Naive thymus-derived CD8-positive, alpha-beta T cell (primary cell): ENCODE measurements at places on chromosomes 11 and 22.
A peak's percentile ranks its signal among the peaks of the same experiment; 100 is the strongest.

- DNase-seq: no peak
Observed at GRCh38 chr11:92137747-92138146, 86.9 kb upstream of the FAT3 start.

GRCh38 chr22:28822930-28823551 lies 22.7 kb upstream of the XBP1 start:
- peak; percentile 60 for DNase-seq

DNA sequence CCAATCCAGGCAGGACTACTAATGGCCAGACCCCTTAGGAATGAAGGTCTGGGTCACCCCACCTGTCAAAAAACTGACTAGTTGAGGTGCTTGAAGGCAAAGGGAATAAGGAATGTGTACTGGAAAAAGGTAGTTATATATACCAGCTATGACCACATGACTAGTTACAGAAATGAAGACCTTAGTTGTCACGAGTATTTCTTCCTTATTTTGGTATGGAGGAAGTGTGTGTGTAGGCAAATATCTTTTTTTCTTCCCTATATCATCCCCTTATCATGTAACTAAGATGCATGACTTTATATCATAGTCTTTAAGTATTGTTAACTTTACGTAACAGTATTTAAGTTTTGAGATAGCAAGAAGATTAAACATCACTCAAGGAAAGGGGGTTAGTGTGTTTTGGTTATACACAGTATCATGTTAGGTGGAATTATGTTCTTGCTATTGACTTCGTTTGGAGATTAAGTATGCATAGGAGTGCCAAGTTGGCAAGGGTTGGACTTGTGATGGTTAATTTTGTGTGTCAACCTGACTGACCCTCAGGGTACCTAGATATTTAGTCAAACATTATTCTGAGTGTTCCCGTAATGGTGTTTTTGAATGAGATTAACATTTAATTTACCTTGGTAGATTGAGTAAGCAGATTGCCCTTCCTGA lies 38.2 kb upstream of the NARS2 start:
- DNase-seq: no peak

- no peak for DNase-seq
Observed at GRCh38 chr11:81792416-81792815, 941.2 kb downstream of the FAM181B start.

- no peak for DNase-seq
Observed at GRCh38 chr22:22927888-22928665, 40.5 kb downstream of the IGLL5 start.
